ENCODE measurements at places on chromosomes 1 and 21.

GRCh38 chr1:27518808-27519207 is 28.8 kb upstream of the WASF2 start:
- no peak for DNase-seq

GRCh38 chr1:180119837-180120236 is 34.8 kb upstream of the QSOX1 start:
- DNase-seq: no peak

DNA sequence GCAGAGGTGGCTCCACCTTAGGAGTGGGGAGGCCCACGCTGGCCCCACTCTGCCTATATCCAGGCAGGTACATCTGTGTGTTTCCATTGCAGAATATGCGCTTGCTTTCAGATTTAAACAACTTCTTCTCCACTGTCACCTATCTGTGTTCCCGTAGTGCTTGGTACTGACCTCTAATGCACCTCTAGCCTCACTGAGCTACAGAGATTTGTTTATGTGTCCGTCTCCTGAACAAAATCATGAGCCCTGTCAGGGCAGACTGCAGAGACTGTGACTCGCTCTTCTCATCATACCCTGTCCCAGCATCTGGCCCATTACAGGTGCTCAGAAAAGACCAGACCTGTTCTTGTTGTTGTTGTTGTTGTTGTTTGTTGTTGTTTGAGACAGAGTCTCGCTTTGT is 14.5 kb upstream of the LRRC38 start:
- no peak for DNase-seq

GRCh38 chr1:178005450-178005849 is 35.6 kb upstream of the SEC16B start:
- DNase-seq: no peak

DNA sequence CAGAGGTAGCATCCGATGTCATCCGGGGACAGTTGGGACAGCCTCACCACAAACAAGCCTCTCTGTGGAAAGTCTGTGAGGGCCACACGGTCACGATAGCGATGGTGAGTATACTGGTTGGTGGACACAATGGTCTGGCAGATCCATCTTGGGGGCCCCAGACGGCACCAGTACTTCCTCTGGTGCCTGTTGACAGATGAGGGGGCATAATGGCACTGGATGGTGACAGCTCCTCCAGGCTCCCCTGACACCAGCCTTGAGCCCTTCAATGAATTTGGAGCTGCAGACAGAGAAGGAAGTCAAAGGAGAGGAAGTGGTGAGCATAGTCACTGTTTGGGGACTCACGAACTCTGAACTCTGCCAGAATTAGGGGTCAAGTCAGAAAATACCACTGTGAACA is 8.0 kb downstream of the FCAMR start:
- no peak for DNase-seq

DNA sequence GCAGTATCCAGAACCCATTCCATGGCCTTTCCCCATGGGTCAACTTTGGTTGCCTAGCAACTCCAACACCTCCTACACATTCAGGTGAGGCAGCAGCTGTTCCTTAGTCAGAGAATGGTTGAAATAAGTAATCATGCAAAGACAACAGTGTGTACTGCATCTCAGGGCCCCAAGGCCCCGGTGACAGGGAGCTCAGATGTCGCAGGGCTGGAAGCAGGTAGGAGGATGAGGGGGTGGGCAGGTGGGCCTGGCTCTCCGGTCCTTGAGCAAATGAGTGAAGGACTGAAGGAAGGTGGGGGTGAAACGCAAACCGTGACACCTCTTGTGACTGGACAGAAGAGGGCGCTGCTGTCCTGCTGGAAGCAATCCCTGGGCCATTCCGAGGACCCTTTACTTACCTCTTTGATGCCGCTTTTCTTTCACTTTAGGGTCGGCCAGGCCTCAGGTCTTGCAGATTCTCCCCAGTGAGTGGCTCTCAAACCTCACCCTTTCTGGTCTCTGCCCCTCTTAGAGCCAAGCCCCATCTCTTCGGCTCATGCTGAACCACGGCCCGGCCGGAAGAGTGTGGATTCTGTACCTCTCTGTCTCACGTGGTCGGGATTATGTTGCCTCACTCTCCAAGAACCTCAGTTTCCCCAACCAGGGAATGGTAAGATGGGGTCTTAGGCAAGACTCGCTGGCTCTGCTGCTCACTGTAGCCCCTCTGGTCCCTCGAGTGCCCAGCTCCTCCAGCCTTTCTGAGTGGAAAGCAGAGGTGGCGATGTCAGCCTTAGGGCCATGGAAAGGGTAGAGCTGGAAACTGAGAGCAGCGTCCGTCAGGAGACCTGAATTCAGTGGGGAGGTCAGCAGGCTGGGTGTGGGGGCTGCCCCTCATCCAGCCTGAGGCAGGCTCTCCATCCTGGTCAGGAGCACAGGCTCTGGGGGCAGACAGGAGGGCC is 5.6 kb upstream of the KCNA10 start:
- DNase-seq: peak; percentile 48

DNA sequence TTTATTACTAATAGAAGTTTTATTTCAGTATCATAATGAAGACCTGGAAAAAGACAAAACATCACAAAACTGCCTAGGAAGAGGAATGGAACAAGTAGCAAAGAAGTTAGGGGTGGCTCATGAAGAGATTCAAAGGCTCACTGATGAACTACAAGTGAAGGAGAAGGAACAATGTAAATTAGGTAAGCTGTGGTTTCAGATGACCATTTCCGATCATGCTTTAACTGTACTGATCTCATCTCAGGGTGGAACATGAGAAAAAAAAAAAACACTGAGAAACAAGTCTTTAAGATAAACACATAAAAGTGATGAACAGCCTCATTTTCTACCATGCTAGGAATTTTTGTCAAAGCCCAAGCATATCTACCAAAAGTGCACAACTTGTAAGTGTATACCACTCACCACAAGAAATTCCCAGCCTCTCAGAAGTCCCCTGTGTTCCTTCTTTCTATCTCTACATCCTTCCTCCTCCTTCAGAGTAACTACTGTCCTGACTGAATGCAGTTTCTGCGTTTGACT is 19.6 kb downstream of the CCDC30 start:
- DNase-seq: no peak

DNA sequence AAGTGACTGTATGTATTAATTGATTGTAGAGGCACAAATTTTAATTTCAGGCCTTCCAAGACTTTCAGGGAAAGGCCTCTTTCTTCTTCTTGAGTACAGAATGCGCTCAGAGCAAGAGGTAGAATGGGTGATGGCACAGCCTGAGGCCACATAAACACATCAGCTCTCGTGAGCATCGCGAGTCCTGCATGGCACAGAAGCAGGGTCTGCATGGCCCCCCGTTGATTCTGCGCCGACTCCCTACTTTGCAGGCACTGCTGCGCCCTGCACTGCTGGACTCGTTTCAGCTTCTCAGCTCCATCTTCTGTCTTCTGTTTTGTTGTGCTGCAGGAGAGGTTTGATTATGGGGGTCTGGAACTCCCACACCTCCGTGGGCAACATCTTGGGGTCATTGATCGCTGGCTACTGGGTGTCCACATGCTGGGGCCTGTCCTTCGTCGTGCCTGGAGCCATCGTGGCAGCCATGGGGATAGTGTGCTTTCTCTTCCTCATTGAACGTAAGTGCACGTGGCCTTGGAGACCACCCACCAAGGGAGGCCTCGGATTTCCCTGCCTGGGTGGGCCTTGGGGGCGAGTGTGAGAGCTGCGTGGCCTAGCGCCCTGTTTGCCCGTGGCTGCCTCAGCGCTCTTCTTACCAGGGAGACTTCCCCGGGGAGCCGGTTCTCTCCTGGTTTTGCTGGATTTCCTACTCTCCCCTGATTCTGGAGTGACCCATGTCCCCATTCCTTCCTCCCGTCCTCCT is 29.6 kb downstream of the SLC37A1 start:
- no peak for DNase-seq

DNA sequence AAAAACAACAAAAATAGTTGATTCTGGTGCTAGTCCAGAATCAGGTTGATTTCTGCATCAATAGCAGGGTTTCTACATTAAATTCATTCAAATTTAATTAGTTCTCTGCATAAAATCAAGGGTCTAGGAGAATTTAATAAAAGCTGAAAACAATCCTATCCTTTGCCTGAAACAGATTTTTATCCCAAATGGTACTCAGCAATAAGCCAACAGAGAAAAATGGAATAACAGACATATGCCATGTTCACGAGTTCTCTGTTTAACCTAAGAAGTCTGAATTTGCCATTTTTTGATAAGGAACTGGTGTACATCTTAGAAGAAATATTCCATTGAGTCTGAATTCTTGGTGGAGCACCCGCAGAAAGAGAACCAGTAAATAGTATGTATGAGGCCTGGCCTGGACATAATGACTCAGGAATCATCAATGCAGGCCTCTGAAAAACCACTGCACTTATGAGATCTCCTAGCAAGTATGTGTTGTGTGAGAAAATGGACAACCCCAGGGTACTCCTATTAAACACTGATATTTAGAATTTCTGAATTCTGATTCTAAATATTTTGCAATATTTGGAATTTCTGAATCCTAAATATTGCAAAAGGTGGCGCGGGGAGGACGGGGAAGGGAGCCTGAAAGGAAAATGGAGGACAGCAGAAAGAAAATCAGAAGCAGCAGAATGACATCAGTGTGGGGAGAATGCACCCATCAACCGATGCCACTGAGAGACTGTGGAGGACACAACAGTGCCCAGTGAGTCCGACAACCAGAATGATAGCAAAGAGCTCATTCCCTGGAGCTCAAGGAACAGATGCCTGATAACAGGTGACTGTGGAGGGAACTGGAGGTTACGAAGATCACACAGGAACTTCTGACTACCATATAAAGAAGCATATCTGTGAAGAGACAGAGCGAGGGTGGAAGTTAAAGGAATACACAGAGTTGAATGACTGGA is 97.6 kb downstream of the APP start:
- DNase-seq: no peak

DNA sequence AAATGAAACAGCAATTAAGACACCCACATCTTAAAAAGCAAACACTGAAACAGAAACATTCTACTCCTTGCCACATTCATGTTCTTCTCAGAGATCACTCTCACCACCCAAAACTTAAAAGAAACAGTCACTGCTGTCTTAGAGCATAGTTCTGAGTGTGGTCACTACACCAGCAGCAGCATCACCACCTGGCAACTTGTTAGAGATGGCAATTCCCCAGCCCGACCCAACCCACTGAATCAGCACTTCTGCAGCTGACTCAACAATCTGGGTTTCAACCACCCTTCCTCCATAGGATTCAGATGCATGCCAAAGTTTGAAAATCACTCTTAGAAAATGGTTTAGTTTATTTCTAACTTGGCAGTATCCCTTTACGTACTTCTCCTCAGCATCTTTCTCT is 126.1 kb downstream of the CDC42BPA start:
- no peak for DNase-seq

DNA sequence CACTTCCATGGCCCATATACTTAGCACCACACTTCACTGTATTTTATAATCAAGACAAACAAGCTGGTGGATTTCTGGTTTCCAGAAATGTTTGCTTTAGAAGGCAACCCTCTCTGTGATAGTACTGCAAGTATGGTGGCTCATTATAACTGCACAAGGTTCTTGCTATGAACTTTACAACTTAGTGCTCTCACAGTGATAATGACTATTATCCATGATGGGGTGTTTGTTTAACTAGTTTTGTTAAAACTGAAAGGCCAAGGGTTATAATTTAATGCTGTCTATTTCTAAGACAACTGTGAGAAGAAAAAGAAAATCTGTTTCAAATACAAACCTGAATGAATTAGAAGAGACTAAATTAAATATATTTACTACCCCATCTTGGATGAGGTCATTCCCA is 903.2 kb downstream of the ADGRL2 start:
- no peak for DNase-seq

GRCh38 chr21:29365661-29366265 is 67.0 kb downstream of the BACH1 start:
- no peak for DNase-seq

- no peak for DNase-seq
Measured at GRCh38 chr1:34682452-34683223, 72.2 kb upstream of the GJB5 start.

DNA sequence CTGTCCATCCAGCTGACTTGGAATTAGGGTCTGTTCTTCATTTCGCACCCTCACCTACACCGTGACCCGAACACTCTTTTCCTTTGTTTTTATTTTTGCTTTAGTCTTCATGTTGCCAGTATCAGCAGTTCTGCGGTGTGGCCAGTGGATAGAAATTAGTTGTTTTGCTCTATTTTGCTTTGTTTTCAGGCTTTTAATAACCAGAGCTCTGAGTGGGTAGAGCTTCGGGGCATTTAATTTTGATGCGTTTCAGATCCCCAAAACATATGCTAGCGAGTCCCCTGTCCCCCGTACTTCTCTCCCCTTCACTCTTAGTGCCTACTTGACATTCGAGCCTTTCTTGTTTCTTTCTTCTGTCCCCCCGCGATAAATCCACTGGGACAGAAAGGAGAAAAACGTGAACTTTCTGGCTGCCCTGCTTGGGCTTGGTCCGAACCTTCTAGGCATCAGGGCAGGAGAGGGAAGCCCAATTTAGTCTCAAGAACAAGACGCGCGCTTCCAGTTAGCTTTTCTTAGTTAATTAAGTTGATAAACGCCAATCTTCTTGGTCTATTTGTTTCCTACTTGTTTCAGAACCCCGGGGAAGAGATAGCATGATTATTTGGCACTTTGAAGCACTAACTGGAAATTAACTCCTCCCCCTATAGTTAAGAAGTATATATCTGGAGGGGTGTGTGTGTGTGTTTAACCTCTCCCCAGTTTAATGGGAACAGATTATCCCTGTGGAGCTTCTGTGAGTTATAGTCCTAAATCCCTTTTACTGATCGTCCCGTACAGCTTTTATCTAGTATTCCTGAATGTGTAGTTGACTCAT is 839 bp downstream of the SWT1 start:
- DNase-seq: no peak

DNA sequence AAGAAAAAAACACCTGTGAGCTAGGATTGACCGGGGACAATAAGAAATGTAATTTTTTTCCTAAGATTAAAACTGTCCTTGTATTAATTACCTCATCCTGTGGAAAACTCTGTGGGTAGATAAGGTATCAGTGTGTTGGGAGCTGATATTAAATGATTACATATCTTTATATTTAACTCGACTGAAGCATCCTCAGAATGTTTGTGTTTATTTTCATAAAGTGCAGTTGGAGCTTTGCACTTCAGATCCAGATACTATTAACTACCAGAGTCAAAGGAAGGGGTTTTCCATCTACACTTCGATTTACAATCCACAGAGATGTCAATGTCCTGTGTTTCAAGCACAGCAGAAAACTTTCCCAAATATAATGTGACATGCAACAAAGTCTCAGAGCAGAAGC is 164.5 kb downstream of the NR5A2 start:
- no peak for DNase-seq

DNA sequence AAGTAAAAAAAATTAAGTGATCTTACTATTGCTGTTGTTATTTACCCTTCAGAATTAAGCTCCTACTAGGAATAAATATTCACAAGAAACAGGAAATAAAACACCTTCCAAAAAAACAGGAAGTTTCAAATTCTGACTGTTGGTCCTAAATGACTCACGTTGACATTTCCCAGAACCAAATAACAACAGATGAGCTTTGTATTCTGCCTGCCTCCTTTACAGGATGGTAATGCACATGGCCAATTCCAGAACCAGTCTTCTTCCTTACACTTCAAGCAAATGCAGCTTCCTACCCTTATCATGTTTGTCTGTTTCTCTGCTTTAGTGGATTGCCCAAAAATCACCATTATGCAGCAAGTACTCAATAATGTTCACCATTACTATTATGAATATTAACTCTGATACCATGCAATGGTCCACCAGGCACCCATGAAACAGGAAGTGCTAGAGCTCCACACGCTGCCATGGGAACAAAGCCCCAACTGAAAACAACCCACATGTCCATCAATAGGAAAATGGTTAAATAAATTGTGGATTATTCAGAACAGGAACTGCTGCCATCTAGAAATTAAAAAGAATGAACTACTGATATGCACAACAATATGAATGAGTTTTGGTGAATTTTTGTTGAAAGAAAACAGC is 8.9 kb downstream of the CASP9 start:
- no peak for DNase-seq

GRCh38 chr21:23801292-23801691 is 1806.0 kb downstream of the MRPL39 start:
- DNase-seq: no peak

Data from progenitor cell of endocrine pancreas (in vitro differentiated cells).